Activated CD4-positive, alpha-beta T cell treated with anti-CD3 and anti-CD28 coated beads for 1 hour (primary cell): ENCODE measurements at places on chromosomes 16 and 17.
A peak's percentile ranks its signal among the peaks of the same experiment; 100 is the strongest.

GRCh38 chr17:54426296-54426886, 474.3 kb upstream of the TOM1L1 start:
- no peak for DNase-seq

GRCh38 chr17:51164911-51165679, 1.1 kb upstream of the NME2 start:
- no peak for DNase-seq

GRCh38 chr17:37761059-37761458, 16.2 kb upstream of the HNF1B start:
- no peak for DNase-seq

DNA sequence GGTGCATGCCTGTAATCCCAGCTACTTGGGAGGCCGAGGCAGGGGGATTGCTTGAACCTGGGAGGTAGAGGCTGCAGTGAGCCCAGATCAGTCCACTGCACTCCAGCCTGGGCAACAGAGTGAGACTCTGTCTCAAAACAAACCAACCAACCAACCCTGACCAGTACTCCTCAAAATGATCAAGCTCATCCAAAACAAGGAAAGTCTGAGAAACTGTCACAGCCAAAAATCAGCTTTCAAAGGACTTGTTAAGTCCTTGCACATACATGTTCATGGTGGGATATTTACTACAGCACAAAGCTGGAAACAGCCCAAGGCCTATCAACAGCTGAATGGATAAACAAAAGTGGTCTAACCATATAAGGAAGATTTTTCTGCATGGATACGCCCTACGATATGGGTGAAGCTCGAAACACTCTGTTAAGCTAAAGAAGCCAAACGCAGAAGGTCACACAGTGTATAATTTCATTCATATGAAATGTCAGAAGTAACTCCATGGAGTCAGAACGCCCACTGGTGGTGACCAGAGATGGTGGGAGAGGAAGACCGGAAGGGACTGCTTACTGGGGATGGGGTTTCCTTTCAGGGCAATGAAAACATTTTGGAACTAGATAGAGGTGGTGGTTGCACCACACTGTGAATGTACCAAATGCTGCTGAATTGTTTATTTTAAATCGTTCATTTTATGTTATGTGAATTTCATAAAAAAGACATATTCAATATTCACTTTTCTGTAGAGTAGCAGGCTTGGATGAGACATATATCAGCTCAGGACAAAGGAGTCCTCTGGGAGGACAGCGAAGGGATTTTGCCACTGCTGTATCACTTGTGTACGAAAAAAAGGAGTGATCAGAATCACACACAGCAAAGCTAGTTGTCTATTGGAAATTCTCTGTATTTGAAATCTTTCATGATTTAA, 17.7 kb downstream of the CCL17 start:
- no peak for DNase-seq

DNA sequence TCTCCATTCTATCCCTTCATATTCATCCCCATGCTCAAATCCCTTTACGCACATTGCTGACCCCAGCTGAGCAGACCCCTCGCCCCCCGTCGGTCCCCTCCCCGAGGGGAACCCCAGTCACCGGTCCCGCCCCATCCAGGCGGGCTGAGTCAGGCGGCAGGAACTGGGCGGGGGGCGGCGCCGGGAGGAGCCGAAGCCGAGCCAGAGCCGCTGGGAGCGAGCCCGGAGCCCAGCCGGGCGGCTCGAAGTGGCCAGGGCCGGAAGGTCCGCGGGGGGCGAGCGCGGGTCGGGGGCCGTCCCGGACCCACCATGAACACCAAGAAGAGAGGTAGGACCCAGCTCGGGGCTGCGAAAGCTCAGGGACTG, 8.6 kb downstream of the RIPOR1 start:
- DNase-seq = peak; percentile 39

DNA sequence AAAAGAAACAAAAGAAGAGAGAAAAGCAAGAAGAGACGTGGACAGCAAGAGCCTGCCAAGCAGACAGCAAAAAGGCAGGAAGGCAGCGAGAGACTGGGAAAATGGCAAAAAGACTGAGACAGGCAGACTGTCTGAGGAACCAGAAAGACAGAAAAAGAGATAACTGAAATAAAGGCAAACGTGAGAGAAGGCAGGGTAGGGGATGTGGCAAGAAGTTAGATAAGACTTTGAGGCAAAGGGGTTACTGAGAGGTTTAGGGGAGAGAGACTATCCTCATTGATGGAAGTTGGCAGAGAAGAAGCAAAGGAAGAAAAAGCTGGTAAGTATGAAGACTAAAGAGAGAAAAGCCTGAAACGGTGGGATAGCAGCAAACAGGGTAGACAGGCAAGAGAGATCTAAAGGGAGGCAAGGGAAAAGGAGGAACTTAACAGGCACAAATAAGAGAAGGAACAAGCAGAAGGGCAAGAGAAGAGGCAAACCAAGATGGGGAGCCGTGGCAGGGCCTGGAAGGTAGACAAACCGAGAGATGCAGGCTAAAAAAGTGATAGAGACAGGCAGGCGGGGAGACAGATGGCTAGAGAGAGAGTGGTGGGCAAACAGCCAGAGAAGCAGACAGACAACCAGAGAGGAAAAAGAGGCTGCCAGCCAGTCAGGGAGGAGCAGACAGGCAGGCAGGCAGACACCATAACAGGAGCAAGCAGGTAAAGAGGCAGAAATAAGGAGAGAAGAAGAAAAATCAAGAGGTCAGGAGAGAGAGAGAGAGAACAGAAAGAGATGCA, 7.1 kb upstream of the CHD3 start:
- no peak for DNase-seq

DNA sequence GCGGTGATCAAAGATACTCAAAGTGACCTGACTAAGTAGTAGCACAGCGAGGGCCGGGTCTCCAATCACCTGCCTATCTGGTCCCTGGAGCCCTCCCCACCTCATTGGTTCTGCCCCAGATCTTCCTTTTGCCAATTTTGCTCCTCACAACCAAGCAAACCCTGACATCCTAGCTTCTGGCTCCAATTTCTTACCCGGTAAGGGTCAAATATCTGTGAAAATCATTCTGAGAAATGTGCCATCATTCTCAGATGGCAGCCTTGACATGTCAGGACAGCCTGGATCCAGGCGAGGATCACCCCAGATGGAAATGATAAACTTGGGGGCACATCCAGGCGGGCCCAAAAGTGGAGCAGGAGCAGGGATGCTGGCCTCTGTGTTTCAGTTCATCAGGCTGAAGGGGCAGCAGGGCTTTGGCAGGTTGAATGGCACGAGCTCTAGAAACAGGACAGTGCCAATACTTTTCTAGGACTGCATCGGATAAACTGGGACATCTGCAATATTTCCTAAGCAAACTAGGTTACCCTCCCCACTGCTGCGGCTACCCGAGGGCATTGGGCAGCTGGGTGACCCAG, 83.9 kb downstream of the SHISA6 start:
- DNase-seq = no peak

- no peak for DNase-seq
These were observed 118.1 kb downstream of the HIC1 start for GRCh38 chr17:2172999-2173398.

DNA sequence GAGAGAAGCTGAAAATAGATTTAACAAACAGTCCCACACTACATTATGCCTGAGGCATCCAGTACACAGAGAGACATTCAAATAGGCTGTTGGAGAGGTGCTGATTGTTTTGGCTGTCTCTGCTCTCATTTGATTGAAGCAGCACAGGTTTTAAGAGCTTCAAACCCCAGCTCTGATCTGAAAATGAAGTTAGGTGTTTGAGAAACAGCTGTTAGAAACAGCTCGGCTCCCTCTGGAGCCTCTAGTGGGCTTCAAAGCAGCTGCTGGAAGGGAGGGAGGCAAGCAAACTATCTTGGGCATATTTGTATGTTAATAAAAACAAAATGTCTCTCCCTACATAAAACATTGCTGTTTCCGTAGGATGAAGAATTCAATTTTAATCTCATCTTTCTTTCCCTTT, 607.3 kb upstream of the GOT2 start:
- no peak for DNase-seq

GRCh38 chr16:86498671-86499439, 11.5 kb upstream of the FOXF1 start:
- DNase-seq = no peak

DNA sequence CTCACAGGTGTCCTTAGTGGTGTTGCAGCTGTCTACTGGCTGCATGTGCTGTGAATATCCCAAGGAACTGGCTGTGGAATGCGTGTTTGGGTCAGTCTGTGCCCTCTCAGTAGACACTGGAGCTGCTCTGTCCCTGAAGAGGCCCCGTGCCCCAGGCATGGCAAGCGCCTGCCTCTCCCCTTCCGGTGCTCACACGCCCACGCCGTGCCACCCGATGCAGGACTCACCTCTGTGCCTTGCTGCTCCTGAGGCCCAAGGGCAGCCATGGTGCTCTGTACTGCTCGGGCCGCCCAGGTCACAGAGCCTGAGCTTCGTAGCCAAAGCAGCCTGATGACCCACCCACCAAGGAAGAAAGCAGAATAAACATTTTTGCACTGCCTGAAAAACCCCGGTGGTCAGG, 10.0 kb downstream of the RGS11 start:
- DNase-seq = no peak

DNA sequence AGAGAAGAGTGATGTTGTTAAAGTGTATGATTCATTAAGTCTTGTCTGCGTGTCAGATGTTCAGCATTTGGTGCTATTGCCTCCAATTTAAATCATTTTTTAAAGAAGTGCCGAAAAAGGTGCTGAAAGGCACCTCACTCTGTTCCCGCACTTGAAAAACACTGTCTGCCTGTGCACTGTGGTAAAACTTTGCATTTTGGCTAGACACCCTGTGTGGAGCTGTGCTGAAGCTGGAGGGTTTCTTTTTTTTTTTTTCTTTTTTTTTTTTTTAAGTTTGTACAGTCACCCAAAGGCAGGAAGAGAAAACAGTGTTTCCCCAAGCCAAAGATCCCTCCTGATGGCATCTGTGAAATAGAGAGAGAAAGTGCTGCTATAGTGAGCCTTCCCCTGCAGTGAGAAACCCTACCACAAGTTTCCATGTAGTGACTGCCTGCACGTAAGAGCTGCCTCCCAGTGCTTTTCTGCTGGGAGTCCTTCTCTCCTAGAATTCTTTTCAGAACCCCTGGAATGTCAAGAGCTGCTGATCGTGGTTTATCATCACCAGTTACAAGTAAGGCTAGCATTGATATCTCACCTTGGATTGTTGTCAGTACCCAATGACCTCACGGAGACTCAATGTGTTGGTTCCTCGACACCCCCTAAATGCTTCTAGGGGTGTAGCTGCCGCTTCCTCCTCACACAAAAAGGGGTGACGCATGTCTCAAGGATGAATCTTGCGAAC, 116.0 kb upstream of the SOX9 start:
- no peak for DNase-seq

- no peak for DNase-seq
These were observed 38.1 kb upstream of the METRNL start for GRCh38 chr17:83041305-83041704.

GRCh38 chr16:22075043-22075757, 17.1 kb upstream of the VWA3A start:
- DNase-seq = no peak

DNA sequence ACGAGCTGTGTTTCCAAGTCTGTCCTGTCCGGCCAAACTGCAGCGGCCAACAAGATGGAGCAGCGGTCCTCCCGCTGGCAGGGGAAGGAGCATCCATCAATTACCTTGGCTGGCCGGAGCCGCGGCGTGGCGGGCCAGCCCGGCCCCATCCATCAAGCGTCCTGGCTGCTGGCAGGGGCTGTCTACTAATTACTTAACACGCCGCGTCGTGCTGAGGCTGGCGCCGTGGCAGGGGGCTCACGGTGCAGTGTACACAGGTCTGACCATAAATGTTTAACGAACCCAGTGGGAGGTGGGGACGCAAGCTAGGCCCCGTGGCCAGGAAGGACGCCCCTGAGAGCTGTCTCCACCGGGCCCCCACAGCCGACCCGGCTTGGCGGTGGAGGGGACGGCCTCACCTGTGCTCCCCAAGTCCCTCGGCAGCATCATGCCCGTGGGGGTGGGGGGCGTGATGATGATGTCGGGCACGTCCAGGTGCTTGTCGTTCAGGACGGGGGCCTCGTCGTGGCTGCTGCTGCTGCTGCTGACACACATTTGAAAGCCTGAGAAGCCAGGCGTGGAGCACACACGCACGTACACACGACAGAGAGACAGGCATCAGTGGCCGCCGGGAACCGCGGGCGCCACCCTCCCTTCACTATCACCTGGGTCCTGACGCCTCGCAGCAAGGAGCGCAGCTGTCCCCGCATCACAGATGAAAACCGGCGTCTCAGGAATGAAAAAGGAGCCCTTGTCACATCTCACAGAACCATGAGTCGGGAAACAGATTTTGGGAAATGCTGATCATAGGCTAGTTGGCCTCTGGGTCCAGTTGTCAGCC, 21.2 kb upstream of the GINS2 start:
- DNase-seq = no peak

GRCh38 chr17:73194514-73195222, 1.8 kb downstream of the COG1 start:
- DNase-seq = no peak
